CD4-positive, alpha-beta T cell treated with Interleukin-12 subunit alpha and Interleukin-12 subunit beta, for 1 hour (primary cell): ENCODE measurements at places on chromosomes 3 and 15.

GRCh38 chr3:67290438-67290837 is 292.3 kb downstream of the KBTBD8 start:
- DNase-seq: peak; percentile 2

DNA sequence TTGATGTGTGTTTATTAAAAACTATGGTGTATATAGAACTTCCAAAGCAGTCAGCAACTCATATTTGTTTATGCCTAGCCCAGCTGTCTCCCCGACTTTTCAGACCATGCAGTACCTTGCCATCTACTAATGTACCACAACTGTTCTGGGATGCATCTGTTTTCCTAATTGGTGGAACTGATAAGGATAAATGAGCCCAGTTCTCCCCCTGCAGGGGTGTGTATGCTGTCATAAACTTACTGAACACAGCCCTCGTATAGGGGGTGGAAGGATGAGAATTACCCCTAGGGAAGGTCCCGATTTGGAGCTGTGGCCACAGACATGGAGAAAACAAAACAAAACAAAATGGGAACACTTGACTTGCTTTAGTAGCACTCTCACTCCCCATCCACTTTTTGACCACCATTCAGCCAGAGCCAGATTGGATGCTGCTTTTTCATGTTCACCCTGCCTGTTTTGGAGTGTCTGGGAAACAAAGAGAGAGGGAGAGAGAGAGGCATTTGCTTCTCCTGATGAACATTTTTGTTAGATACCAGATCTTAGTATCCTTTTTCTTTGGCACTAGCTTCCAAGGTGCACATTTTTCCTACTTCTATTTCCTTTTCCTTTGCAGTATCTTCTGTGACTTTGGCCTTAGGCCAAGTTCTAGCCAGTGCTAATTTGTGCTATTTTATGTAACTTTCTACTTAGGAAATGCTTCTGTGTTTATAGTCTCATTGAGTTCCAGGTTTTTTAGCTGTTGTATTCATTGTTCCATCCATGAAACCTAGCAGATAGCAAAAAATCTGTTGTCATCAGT is 29.1 kb downstream of the CADM2 start:
- no peak for DNase-seq

DNA sequence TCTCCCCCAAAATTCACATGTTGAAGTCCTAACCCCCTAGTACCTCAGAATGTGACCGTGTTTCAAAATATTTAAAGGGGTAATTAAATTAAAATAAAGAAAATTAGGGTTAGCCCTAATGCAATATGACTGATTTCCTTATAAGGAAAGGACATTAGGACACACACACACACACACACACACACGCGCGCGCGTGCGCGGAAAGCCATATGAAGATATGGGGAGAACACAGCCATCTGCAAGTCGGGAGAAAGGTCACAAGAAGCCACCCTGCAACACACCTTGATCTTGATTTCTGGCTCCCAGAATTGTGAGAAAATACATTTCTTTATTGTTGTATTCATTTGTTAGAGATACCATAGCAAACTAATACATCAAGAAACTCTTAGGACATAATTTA is 54.6 kb upstream of the STXBP5L start:
- DNase-seq: no peak

- DNase-seq: no peak
Measured at GRCh38 chr3:113218681-113219045, 7.3 kb downstream of the BOC start.

GRCh38 chr3:108064293-108064887 is 26.4 kb downstream of the CD47 start:
- no peak for DNase-seq

DNA sequence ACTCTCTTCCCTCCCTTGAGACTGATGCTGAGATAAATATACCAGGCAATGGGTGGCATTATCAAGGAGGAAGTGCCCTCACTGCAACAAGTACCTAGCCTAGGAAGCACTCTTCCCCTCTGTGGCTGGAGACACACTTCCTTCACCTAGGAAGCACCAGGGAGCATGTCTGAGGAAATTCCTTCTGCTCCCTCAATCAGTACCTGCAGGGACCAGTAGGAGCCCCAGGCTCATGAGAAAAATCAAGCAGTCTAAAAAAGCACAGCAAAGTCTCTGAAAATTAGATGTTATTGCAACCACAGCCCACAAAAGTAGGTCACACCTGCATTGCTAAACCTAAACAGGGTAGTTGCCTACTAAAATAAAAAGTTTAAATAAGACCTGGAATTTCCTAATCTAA is 78.2 kb upstream of the TRPM1 start:
- no peak for DNase-seq

DNA sequence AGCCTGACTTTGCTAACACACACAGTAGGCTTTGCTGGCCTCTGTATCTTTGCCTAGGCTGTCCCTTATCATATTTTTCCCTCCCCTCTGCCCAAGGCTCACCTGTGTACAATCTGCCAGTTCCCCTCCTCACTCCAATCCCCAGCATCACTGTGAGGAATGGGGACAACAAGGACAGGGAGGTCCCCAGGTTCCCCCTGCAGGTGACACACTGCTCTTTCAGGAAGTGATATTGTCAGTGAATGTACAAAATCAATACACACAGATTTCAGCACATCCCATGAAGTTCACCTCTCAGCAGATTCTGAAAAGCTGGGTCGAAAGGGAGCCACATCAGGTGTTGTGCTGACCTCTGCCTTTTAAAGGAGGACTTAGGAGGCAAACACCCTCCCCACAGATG is 177.5 kb downstream of the RAB11A start:
- no peak for DNase-seq

- DNase-seq: no peak
Measured at GRCh38 chr15:91622235-91622634, 231.3 kb upstream of the SLCO3A1 start.

GRCh38 chr3:12833222-12834161 is 7.9 kb downstream of the RPL32 start:
- DNase-seq: no peak

GRCh38 chr15:33517944-33518343 is 207.2 kb downstream of the RYR3 start:
- no peak for DNase-seq

GRCh38 chr3:89114841-89115223 is 7.4 kb downstream of the EPHA3 start:
- DNase-seq: no peak

DNA sequence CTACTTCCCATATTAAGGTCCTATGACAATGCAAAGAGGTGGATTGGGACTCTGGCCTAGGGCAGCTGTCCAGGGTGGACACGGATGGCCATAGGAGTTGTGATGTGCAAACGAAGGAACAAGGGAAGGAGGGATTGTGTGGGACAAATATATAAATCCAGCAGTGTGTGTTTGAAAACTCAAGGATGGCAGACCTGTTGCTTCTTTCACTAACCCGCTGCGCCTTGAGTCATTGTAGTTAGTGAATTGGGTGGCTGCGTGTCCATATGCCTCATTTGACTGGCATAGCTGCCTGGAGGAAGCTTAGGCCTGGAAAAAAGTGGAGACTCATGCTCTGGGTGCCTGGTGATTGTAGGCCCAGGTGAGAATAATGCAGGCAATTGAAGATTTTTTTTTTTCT is 334.7 kb downstream of the THSD4 start:
- no peak for DNase-seq

DNA sequence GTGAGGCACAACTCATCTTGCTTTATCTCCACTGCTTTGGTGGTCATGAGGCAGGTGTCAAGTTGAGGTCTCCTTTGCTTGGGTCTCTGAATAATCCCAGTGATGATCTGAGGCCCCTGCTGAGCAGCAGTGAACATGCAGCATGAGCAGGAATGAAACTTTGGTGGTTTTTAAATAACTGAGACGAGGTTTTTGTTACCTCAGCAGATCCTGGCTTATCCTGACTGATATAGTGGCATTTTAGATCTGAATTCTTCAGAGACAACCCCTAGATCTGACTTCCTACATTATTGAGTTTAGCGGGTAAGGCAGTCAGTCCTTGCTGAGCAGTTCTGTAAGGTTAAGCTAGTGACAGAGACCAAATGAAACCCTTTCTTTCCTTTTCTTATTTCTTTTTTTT is 230.4 kb downstream of the ARRDC4 start:
- DNase-seq: no peak

GRCh38 chr3:72560846-72561675 is 287.2 kb downstream of the SHQ1 start:
- no peak for DNase-seq

DNA sequence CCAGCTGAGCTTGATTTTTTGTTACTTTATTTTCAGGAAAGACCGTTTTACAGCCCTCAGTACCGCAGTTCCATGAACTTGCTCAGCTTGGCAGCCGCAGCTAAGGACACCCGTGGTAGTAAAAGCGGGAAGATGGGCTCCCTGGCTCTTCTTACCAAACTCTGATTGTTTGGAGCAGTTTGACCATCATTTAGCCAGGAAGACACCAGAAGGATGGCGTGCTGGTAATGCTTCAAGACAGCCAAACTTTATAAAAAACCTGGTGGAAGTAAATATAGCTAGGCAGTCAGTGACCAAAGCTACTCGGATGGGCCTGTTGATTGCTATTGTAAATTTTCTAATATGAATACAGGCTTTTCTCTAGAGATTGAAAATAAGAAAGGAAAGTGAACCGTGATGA is 28.9 kb downstream of the POLR2M start:
- DNase-seq: no peak

GRCh38 chr3:141336672-141337522 is 31.4 kb upstream of the ZBTB38 start:
- DNase-seq: no peak

DNA sequence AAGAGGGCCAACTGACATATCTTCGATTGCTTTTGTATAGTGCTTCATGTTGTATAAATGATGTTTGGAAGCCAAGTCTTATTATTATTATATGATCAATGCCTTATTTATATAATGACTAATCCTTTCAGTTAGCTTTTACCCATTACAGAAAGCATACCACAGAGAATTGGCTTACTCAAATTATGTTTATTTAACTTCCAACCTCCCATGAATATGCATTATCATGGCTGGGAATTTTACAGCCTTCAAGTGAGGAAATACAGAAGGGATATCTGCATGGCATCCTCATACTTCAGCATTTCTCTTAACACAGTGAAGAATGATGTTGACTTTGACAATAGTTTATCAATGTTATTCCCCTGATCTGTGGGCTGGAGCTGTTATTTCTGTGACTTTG is 225.9 kb upstream of the GAP43 start:
- DNase-seq: no peak

DNA sequence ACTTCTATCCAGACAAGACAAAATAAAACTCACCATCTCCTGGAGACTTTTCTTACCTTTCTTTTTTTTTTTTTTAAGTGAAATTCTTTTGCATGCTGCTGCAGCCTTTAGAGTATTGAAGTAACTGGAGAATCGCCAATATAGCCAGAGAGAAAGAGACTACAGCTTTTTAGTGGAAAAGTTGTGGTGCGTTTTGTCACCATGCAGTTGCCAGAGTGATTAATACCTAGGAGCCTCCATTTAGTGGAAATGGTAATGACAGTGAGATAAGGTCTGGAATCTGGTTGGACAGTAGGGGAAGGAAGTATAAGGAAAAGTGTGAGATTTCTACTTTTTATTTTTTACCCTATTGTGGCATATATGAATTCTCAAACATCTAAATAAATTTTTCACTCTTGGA is 18.1 kb upstream of the PARP14 start:
- DNase-seq: no peak

GRCh38 chr3:186790261-186790981 is 7.0 kb downstream of the EIF4A2 start:
- no peak for DNase-seq

- DNase-seq: no peak
Measured at GRCh38 chr15:62812515-62812835, 230.1 kb upstream of the TPM1 start.

DNA sequence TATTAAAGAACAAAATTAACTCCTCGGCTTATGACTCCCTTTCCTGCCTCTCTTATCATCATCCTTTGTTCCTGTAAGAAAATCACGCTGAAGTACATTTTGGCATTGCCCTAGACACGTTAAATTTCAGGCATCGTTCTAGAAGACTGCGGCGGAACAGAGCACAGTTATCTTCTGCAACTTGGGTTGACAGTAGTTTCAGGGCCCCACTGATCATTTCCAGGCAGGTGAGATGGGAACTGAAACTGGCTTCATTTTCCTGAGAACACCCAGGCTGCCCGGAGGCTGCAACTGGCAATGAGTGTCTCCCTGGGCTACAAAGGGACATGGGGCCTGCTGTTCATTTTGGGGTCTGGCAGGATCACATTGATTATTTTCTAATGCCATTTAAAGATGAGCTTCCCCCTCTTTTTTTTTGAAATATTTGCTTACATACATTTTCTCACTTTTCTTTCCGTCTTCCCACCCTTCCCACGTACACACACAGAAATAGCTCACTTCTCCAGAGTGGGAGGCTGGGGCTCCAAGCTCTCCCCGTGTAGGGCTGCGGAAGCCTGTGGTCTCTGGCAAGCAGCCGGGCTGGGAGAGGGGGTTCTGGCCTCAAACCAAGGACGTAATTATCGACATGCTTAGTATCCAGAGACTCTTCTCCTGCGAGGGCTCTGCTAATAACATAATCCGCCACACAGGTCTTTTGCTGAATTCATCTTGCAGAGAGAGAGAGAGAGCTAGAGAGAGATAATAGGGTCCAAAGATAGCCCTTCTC is 267.4 kb downstream of the ABHD5 start:
- no peak for DNase-seq

DNA sequence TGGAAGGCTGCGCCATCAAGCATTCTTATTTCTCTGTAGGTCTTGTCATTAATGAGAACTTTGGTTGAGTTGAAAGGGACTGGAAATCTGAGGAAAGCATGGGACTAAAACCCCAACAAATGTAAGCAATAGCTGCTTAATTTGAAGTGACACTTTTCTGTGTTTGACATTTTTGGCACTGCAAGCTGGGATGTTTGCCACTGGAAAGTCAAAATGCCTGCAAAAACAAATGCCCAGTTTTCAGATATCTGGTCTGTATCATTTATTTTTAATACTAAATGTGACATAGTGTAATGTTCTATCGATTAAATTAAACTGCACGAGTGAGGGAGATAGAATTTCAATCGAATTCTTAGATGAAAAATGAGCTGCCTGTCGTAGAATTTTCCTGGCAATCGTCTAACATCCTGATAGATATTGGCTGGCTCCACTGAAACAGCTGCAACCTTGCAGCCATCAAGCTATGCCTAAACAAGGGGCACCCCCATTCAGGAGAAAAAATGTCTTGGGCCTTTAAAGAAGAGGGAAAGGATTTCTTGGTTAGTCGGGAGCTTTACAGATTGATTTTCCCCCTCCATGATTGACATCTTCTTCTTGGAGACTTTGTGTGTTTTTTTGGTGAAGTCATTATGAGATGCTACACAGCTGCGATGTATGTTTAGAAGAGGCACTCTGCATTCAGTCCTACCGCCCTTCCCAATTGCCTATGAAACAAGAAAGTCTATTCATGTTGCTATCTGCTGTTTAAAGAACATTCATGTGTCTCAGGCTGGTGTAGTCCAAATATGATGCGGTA is 316.7 kb upstream of the TBL1XR1 start:
- DNase-seq: no peak

DNA sequence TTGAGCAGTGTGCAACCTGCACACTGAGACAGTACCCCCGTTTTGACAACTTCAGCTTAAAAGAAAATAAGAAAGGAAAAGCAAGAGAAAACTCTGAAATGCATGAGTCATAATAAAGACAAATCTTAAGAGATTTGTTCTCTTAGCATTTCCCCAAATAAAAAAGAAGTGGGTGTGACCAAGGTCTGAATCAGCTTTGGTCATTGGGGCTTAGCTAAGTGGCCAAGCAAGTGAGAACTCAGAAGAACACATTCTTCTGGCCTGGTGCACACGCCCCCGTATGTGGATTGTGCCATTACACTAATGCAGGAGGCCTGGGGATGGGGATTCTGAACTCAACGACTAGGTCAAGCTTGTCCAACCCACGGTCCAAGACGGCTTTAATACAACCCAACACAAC is 56.9 kb upstream of the PDZRN3 start:
- DNase-seq: no peak
